ENCODE measurements at places on chromosomes 2 and 18.

DNA sequence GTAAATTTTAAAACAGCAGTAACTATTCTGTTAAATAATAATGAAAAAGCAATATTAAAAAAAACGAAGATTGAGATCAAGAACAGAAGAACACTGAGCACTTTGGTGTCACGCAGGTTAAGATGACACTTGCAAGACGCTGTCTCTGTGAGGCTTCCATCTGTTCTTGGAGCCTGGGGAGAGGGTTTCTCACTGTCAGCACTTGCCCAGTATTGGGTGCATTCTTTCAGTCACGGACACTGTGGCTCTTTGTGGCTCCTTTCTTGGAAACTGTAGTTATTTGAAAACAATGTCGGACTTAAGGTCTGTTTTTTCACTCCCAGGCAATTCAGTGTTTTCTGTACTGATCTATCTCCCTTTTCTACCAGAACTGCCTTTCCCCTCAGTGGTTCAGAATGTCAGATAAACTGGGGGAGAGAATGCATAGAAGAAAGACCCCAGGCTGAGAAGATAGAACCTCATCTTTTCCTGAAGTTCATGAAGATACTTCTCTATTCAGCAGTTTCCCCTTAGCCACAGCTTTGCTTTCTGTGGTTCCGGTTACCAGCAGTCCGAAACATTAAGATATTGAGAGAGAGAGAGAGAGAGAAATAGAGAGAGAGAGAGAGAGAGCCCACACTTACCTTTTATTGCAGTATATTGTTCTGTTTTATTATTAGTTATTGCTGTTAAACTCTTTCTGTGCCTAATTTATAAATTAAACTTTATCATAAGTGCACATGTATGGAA, 283.3 kb downstream of the DCDC2C start:
- DNase-seq, result no peak

DNA sequence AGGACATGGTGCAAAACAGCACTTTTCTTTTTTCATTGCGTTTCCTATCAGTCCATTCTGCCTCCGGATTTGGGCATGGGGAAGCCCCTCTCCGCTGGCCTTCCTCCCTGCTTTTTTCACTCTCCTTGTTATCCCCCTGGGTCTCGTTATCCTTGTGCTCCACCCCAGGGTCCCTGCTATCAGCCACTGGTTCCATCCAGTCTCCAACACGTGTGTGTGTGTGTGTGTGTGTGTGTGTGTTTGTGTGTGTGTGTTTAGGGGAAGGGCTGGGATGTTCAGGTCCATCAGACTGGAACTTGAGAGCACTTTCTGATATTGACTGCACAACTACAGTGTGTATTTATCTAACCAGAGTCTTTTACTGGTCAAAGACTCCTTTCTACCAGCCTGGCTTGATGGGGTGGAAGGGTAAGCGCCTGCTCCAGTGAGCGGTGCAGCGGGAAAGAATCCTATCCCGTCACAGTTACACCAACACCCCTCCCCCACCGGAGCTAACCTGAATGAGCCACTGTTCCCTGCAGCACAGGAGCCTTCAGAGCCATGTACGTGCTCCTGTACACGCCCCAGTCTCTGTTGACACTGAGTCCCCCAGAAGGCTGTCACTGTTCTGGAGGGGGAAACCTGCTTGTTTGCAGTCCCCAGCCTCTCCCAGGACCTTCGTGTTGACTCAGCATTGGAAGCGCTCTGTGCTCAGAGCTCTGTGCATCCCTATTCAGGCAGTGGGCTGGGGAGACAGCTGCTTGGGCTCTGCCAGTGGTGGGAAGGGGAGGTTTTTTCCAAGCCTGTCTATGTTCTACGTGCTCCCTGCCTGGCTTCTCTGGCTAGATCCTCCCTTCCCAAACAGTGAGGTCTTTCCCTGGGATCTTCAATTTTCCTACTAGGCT, 4.6 kb downstream of the INHA start:
- no peak for DNase-seq

DNA sequence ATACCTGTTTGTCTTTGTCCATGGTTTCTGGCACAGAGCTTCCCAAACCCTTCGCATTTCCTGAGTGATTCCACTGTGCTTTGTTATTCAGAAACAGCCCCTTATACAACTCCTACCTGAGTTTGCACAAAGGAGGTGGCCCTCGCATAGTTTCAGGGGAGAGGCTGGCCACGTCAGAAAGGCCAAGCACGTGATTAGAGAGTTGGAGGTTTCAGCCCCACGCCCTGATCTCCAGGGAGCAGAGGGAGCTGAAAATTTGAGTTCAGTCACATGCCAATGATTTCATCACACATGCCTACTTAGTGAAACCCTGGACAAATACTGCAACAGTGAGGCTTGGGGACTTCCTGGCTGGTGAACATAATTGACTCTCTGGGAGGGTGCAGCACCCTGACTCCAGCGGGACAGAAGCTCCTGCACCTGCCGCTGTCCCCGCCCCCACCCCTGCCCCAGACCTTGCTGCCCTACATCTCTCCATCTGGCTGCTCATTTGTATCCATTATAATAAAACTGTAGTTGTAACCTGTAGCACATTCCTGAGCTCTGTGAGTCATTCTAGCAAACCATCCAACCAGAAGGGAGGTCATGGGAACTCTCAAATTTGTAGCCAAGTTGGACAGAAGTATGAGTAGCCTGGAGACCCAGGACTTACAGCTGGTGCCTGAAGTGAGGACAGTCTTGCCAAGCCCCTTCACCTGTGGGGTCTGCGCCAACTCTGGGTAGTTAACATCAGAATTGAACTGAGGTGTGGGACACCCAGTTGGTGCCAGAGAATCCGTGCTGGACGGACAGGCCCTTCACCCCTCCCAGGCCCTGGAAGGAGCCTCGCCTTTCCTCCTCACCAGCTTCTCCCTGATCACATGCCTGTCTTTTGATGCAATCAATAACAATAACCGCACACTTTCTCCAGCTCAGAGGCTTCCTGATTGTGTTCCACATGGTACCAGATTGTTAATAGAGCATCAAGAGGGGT, 224.3 kb downstream of the ANAPC1 start:
- peak; percentile 91 for DNase-seq

DNA sequence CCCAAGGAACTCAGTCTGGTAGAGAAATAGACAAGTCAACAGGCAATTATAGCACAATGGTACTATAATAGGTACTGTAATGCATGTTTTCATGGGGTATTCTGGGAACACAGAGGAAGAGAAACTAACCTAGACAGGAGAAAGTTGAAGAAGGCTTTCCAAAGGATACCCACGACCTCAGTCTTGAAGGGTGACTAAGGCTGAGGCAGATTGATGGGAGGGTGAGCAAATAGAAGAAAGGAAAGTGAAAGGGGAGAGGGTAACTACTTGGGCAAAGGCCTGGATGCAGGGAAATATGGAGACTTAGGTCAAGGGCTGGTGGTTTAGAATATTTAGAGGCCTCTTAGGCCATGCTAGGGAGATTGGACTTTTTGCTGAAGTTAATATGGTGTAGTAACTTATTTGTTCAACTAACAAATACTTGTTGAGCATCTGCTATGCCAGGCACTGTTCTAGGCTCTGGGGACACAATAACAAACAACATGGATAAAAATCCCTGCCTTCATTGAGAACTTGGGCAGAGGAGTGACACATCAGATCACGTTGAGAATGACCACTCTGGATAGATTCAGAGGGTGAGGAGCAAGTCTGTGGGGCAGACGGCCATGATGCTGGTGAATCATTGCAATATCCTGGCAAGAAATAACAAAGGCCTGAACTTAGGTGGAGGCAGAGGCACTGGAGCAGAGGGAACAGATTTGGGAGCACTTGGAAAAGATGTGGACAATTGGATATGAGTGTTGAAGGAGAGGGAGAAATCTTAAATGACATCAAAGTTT, 56.4 kb downstream of the PLB1 start:
- no peak for DNase-seq

GRCh38 chr2:38892819-38893218, 3.1 kb downstream of the ARHGEF33 start:
- DNase-seq, result no peak

DNA sequence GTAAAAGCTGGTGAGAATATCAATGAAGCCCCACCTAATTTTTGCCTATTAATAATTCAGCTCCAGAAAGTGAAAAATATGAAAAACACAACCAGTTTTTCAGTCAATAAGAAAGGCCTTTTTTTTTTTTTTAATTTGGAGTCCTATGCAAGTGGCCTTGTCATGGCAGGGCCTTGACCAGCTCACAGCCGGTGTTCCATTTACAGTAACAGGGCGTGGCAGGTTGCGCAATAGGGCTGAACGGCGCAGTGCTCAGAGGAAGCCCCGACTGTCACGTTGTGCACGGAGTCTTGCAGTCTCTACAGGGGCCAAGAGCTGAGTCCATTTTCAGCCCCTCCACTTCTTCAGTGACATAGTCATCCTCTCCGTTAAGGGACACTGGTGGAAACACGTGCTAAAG, 184.1 kb upstream of the FN1 start:
- peak; percentile 29 for DNase-seq

DNA sequence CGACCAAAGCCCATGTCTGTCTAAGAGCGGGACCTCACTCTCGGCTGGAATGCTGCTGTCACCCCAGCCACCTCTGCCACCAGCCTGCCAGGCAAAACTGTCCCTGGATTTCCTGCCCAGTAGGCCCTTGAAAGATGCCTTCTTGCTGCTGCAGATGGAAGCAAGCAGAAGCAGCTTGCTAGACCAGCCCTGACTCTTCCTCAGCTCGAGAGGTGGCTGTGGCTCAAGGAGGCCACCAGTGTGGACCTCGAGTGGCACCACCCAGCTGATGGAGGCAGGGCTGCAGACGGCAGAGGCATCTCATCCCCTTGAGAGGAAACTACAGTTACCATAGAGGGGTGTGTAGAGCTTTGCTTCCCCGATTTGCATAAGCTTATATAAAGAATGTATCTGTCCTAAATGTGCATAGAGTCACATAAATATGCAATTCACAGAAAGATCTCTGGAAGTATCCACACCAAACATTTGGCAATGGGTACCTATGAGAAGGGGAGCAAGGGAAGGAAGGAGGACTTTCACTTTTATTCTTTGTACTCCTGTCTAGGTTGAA, 20.6 kb downstream of the ADCY3 start:
- DNase-seq, result no peak

GRCh38 chr18:46414863-46415262, 242.2 kb downstream of the LOXHD1 start:
- no peak for DNase-seq

DNA sequence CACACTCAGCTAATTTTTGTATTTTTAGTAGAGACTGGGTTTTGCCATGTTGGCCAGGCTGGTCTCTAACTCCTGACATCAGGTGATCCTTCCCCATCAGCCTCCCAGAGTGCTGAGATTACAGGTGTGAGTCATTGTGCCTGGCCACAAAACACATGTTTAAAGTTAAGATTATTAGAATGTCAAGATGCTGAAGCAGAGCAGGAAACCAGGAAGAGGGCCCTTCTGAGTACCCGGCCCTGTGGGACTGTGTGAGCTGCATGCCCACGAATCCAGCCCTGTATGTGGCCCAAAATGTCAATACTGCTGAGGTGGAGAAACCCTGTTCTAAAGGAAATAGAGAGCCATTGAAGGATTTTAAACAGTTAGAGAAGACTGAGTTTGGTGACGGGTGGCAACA, 31.0 kb upstream of the REV1 start:
- DNase-seq, result no peak

- no peak for DNase-seq
Observed at GRCh38 chr2:241905716-241906377, 36.3 kb downstream of the RTP5 start.

GRCh38 chr18:9638886-9639285, 24.5 kb upstream of the PPP4R1 start:
- no peak for DNase-seq

- no peak for DNase-seq
Observed at GRCh38 chr2:239368906-239369552, 31.8 kb downstream of the HDAC4 start.

DNA sequence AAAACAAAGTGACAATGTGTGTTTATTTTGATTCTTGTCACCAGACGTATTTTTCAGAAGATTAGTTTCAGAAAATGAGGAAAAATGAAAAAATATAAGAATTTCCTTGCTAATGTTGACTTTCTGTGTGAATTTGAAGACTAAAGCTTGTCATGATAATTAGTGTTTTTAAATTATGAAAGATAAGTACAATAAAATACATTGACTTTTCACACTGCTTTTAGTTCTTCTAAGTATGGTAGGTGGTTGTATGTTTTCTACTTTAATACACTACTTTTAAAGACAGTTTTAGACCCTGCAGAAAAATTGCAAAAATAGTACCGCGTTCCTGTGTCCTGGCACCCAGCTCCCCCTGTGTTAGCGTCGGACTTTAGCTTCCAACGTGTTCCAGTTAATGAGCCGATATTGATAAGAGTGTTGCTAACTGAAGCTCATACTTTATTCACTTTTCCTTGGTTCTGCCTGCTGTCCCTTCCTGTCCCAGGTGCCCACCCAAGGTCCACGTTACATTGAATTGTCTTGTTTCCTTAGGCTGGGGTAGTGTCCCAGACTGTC, 695 bp downstream of the RBFA start:
- DNase-seq, result peak; percentile 54

DNA sequence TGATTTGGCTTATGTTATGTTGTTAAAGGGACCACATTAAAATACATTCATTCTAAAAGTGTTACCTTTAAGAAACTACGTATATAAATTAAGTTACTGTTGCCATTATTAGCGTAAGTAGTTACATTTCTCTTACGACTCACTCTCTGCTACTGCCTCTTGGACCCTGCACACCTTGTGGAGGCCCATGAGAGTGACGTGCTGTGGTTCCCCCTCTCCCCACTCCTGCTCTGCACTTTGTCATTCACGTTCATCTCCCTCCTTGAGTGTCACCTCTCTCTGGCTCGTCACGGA, 830 bp upstream of the MERTK start:
- DNase-seq, result no peak

- DNase-seq, result no peak
Observed at GRCh38 chr18:24656050-24656449, 195.6 kb downstream of the HRH4 start.

DNA sequence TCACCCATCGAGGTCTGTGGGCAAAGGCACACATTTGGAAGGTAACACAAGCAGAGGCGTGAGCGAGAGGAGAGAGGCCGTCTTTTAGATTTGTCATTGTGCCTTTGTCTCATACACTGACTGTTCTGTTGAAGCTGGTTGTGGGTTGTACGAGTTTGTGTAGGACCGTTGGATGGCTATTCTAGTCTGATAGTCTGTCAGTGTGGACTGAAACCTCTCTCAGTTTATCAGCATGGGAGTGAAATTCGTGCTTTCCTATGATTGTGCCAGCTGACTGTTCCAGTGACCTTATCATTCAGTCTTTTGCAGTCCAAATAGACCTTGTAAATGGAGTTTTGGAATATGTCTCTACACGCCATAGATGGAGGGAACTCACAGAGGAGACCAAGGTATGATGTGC, 143.5 kb downstream of the LDLRAD4 start:
- no peak for DNase-seq

GRCh38 chr2:176096986-176097819, 2.4 kb upstream of the HOXD12 start:
- DNase-seq, result peak; percentile 75

GRCh38 chr2:233060501-233060979, 398 bp downstream of the INPP5D start:
- peak; percentile 67 for DNase-seq

GRCh38 chr2:23387221-23387550, 2.2 kb downstream of the KLHL29 start:
- DNase-seq, result no peak

- DNase-seq, result no peak
Observed at GRCh38 chr18:67428158-67428557, 88.4 kb downstream of the DSEL start.

All from erythroblast (primary cell).